Subcutaneous preadipocyte (primary cell): ENCODE measurements at places on chromosomes 6 and 20. TPM values are rescaled to one million over a fixed set of nuclear protein-coding genes. Genes with fewer than 3 reads are reported as not detected.

PTCRA gene
- not detected in 2 replicates for total RNA-seq

CYP24A1 gene
- total RNA-seq: not detected in 2 replicates

DDO gene
- total RNA-seq: 0.39 and 1.5 TPM in 2 replicates

RSPO3 gene
- not detected in 2 replicates for total RNA-seq

C2 gene
- total RNA-seq: 0.59 and 2.9 TPM in 2 replicates

CST2 gene
- total RNA-seq: not detected in 2 replicates

BCAS1 gene
- under 0.01 and 0.37 TPM in 2 replicates for total RNA-seq

TINAG gene
- total RNA-seq: not detected in 2 replicates

TSHZ2 gene
- total RNA-seq: 6.8 and 9.6 TPM in 2 replicates

MUC21 gene
- not detected in 2 replicates for total RNA-seq

POPDC3 gene
- 23.7 and 24.6 TPM in 2 replicates for total RNA-seq

MUCL3 gene
- not detected in 2 replicates for total RNA-seq

PMEPA1 gene
- total RNA-seq: under 0.01 and 0.20 TPM in 2 replicates

KCNK15 gene
- total RNA-seq: 1.4 and 3.3 TPM in 2 replicates

WFDC2 gene
- total RNA-seq: not detected in 2 replicates

NANP gene
- 6.6 and 10.4 TPM in 2 replicates for total RNA-seq

TCP11 gene
- total RNA-seq: 0.37 and 0.59 TPM in 2 replicates

MCUR1 gene
- total RNA-seq: 9.2 and 15.8 TPM in 2 replicates

SIRPD gene
- not detected in 2 replicates for total RNA-seq

TUBB2A gene
- 42.8 and 45.2 TPM in 2 replicates for total RNA-seq

SYCP2L gene
- total RNA-seq: under 0.01 TPM in 1 of 2 replicates, not detected in the other
